ENCODE measurements at places on chromosomes 2 and 18.

GRCh38 chr18:79197531-79197930 is 128.3 kb downstream of the ATP9B start:
- DNase-seq = no peak

- no peak for DNase-seq
These were observed 82.3 kb downstream of the ARHGAP28 start for GRCh38 chr18:6811816-6812215.

DNA sequence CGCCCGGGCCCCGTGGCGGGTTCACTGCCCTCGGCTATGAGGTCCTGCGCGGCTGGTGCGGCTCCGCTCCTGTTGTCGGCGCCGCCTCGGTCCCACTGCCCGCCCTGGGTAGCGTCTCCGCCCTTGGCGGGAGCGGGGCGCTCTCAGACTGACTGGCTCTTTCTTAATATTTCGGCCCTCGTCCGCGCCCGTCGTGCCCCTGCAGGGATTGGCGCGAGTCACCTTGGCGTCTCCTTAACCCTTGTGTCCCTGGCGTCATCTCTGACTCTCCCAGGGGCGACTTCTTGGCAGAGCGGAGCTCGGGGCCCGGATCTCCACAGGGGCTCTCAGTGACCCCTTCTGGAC is 1.3 kb downstream of the PTMA start:
- DNase-seq = no peak

GRCh38 chr2:28219758-28220368 is 172.8 kb upstream of the FOSL2 start:
- no peak for DNase-seq

GRCh38 chr2:170217778-170218251 is 39.9 kb downstream of the MYO3B start:
- no peak for DNase-seq

DNA sequence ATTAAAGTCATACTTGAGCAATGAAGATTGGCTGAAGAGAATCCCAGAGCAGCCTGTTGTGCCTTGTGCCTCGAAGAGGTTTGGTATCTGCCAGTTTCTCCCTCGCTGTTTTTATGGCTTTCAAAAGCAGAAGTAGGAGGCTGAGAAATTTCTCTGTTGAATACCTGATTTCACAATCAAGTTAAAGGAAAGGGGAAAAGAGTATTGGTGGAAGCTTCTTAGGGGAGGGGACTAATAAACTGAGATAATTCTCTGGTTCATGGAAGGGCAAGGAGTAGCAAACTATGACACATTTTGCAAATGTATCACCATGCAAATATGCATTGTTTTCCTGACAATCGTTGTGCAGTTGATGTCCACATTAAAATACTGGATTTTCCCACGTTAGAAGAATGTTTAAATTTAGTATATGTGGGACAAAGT is at the start of gene IL1B:
Gene IL1B (minus strand): TSS at position 85 of the 423 bp plus-strand sequence. CDS start 550 bp downstream, outside the sequence.
- DNase-seq = no peak

- no peak for DNase-seq
These were observed 888.8 kb downstream of the CNTNAP5 start for GRCh38 chr2:124913868-124914267.

- no peak for DNase-seq
These were observed 73.6 kb downstream of the FSHR start for GRCh38 chr2:49080681-49081080.

DNA sequence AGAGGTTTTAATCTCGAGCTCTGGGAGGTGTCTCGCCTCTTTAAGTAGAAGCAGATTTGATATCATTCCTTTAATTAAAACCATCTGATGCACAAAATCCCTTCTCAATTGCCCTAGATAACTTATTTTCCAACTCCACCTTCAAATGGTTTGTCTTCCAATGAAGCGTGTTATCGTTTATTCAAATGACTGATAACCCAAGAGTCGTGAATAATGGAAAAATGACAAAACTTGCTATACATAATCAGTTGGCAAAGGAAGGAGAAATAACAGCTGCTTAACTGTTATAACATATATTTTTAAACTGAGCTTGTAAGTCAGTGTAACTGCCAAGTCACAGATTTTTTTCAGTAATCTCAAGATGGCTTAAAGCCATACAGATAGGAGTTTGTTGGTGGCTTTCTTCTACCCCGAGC is 144.6 kb downstream of the QPCT start:
- DNase-seq = no peak

- peak; percentile 55 for DNase-seq
These were observed 188.1 kb downstream of the ZEB2 start for GRCh38 chr2:144331674-144332355.

DNA sequence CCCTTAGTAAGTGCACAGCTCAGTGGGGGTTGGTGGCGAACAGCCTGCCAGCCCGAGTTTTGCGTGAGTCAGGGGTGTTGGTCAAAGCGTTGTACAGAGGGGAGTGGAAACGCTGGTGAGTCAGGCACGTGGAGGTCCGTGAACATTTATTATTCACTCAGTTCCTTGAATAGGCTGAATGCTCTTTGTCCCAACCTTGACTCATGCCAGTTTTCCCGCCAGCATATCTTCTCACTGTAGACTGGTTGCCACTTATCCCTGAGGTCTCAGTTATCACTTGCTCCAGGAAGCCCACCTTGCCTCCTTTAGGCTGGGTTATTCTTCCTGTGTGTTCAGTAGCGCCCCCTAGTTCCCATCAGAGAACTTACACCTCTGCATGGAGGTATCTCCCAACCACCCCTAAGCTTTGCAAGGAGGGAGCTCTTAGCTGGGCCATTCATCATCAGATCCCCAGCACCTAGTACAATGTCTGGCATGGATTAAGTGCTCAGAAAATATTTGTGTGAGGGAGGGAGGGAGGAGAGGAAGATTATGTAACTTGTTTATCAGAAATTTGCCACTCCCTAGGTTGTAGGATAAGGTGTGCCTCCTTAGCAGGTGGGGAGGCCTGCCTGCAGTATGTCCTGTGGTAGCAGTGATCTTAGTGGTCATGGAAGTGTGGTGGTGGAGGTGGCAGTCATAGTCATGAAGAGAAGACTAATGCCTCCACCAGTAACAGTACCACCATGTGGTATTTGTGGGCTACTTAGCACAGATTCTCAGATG is 72.1 kb downstream of the CABLES1 start:
- no peak for DNase-seq

GRCh38 chr18:2898186-2898640 is 51.4 kb downstream of the EMILIN2 start:
- DNase-seq = no peak

DNA sequence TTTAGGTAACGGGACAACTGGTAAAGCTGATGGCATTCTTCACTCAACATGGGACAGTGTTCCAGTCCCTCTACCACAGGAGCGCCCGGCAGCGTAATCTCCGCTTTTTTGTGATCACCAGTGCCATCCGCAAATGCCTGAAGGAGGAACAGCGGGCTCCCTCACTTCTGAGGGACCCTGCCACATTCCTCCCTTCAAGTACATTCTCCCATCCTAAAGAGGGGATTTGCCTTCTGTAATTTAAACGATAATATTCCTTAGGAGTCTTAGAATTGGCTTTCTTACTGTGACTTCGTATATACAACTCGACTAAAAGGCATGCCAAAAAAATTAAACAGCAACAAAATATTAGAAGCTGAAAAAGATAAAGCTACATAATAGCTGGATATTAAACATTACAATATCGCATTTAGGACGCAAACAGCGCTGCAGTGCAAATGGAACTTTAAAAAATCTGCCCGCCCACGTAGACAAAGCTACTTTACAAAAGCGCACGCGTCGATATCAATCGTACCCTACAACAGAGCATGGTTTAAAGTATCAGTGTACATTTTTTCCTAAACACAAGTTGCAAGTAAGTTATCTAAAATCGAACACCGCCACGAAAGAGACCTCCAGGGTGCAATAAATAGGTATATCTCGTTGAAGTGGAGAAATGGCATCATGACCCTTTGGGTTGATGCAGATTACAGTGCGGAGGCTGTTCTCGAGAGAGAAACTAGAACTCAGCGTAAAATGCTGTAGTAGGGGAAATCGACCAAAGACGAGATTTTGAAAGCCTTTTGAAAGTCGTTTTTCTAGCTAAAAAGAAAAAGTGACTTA is 2.3 kb upstream of the VSNL1 start:
- no peak for DNase-seq

GRCh38 chr2:9114458-9114857 is 92.2 kb upstream of the ASAP2 start:
- DNase-seq = no peak

DNA sequence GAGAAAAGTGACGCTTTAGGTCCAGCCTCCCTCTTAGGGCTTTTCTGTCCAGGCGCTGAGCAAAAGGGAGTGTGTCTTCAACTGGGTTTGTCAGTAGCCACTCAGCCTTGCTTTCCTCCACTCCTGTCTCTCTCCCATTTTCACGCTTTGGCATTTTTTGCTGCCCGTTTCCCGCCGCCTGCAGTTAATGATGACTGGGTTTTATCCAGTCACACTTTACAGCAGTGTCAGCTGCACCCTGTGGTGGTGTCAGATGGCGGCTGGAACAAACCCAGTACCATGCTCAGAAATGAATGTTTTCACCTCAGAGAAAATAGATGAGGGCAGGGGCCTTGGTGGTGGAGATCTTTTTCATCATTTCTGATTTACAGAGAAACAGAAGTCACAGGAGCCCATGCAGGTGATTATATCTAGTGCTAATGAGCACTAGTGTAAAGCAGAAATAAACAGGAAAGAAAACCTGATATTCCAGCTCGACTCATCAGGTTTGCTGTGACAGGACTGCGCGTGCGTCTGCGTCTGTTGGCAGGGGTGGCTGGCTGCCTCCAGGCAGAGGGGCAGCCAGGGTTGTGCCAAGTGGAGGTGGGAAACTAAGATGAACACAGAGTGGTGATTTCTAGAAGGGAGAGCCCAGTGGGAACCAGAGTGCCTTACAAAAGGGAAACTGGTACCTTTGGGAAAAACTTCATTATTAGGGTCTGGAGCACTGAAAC is 139.9 kb downstream of the TANC1 start:
- DNase-seq = no peak

- DNase-seq = no peak
These were observed 3.8 kb downstream of the PAX3 start for GRCh38 chr2:222294996-222295367.
